Fibroblast of gingiva (primary cell): ENCODE measurements at places on chromosomes 5 and 9.

- no peak for DNase-seq
Observed at GRCh38 chr9:133961226-133962165, 30.6 kb downstream of the VAV2 start.

- DNase-seq = no peak
Observed at GRCh38 chr5:67393211-67393610, 196.6 kb upstream of the CD180 start.

DNA sequence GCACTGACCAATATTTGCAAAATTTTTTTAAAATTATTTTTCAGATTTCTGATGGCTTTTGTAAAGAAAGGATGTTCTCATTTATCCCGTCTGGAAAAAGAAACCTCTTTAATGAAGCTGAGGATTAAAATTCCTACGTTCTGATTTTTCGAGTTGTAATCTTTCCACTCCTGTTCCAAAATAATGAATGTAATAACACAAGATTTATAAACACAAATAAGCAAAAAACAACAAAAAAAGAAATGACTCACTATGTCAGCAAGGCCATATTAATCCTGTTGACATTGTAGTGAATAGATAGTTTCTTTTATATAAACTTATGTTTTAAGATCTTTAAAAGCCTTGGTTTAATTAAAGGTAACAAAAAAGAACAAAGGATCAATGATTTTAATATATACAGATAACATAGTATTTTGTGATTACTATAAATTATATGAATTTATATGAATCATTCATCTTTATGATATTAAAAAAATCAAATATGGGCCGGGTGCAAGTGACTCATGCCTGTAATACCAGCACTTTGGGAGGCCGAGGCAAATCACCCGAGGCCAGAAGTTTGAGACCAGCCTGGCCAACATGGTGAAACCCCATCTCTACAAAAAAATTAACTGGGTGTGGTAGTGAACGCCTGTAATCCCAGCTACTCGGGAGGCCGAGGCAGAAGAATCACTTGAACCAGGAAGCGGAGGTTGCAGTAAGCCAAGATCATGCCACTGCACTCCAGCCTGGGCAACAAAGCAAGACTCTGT is 336.6 kb upstream of the DAB2 start:
- DNase-seq = no peak

GRCh38 chr9:116800885-116801284 is 113.8 kb downstream of the TRIM32 start:
- no peak for DNase-seq

DNA sequence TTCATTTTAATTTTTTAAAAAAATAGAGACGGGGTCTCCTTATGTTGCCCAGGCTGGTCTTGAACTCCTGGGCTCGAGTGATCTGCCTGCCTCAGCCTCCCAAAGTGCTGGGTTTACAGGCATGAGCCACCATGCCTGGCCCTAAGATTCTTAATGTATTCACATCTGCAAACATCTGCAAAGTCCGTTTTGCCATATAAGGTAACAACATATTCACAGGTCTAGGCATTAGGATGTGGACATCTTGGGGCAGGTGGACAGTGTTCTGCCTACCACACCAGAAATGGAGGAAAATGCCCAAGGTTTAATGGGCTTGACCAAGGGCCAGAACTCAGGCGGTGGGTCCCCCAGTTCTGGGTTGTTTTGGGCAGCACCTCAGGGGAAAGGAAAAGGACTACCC is 41.6 kb upstream of the VDAC1 start:
- no peak for DNase-seq

DNA sequence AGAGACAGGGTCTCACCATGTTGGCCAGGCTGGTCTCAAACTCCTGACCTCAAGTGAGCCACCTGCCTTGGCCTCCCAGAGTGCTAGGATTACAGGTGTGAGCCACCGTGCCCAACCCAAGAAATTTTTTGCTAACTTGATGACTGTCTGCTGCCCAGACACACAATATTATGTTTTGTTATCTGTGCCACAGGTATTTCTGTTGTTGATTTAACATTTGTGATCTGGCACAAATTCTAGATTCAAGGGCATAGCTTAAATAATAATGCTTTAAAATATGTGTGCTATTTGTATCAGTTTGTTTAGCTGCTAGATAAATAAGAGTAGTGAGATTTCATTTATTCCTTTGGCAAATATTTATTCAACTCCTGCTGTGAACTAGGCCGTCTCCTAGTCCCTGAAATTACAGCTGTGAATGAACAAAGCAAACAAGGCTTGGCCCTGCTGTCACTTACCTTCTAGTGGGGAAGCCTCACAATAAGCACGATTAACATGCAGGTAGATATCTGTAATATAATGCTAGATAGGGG is 35.3 kb downstream of the GAPVD1 start:
- DNase-seq = no peak
